ENCODE measurements at places on chromosomes 16 and 17. TPM values are rescaled to one million over a fixed set of nuclear protein-coding genes. Genes with fewer than 3 reads are reported as not detected.

DNA sequence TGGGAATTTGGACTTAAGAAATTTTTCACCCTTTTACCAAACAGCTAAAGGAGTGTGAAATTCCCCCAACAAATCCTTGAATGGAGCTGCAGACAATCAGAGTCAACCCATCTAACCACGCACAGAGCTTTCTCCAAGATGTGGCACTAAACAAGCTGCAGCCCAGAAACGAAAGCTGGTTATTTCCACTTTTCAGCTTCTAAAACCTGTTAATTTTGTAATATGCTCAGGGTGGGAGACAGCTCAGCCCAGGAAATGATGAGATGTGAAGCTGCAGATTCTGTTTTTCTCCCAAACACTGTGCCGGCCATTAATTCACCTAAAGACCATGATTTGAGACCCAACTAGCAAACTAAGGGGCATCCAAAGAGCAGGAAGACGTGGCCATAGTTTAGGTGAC is 33.2 kb upstream of the ABR start:
- DNase-seq: no peak

DNA sequence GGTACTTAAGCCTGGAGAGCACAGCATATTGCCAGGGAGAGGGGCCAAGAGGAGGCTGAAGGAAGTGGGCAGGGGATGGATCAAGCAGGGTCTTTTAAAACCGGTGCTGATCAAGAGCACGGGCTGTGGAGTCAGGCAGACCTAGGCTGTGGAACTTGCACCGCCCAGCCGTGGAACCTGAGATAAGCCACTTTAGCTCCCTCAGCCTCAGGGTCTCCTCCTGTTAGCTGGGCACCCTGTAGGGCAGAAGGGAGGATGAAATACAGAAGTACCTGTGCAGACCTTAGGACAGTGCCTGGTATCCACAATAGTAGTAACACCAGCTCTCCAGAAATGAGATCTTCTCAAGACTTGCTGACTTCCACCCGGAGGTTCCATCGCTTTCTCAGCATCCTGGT is 9.3 kb downstream of the ODAD4 start:
- no peak for DNase-seq

- no peak for DNase-seq
Observed at GRCh38 chr17:73184136-73184993, 8.5 kb upstream of the COG1 start.

Gene GNAO1
- 2.1 TPM for total RNA-seq

DNA sequence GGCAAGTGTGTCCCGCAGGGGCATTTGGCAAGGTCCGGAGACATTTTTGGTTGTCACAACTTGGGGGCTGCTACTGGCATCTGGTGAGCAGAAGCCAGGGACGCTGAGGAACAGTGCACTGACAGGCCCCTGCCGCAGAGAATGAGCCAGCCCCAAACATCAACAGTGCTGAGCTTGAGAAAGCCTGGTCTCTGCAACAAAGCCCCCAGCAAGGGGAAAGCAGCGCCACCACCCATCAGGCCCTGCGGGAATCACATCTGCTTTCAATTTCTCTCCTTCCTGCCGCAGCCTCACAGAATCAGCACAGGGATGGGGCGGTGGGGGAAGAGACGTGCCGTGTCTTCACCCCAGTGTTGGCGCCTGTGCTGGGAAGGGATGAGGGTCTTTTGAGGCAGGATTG is 14.8 kb upstream of the PRPSAP1 start:
- no peak for DNase-seq

- no peak for DNase-seq
Observed at GRCh38 chr17:44758414-44759085, at the start of gene ADAM11. TSS of gene ADAM11 (plus strand) at chr17:44758988. CDS start at chr17:44759200, 212 bp downstream.

DNA sequence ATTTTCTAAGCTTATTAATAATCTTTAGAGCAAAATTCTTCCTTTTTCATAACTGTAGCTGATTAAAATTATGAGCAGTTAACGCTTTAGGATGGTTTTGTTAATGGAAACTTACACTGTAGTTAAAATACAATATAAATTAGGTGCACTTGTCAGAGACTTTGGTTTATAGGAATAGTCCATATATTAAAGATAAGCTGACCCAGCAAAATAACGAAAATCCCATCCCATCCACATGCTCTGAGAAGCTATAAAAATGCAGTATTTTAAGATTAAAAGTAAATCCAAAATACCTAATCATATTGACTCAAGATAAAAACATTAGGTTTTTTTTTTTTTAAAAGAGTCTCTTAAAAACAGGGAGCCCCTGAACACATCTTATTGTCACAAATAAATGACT is 38.0 kb downstream of the CEP95 start:
- no peak for DNase-seq

DNA sequence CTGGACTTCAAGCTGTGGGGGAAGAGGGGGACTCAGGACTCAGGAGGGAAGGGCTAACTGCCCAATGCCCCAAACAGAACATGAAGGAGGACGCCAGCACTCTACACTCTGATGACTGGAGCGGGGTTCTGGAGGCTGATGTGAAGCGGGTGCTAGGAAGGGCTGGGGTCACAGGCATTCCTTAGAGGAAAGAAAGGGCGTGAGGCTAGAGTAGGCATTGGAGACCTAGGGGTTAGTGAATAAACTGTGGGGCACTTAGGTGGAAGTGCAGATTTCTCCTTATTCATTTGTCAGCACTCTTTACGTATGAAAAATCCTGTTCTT is 760 bp upstream of the LMF1 start:
- DNase-seq: no peak

- DNase-seq: no peak
Observed at GRCh38 chr16:56422896-56423441, 2.4 kb downstream of the AMFR start.

Gene NOS2
- total RNA-seq: not detected

- DNase-seq: no peak
Observed at GRCh38 chr17:17723354-17724261, 42.4 kb downstream of the RAI1 start.

GRCh38 chr16:88387941-88388627 is 5.3 kb downstream of the ZNF469 start:
- no peak for DNase-seq

Gene HOXB2
- 35.2 TPM for total RNA-seq

DNA sequence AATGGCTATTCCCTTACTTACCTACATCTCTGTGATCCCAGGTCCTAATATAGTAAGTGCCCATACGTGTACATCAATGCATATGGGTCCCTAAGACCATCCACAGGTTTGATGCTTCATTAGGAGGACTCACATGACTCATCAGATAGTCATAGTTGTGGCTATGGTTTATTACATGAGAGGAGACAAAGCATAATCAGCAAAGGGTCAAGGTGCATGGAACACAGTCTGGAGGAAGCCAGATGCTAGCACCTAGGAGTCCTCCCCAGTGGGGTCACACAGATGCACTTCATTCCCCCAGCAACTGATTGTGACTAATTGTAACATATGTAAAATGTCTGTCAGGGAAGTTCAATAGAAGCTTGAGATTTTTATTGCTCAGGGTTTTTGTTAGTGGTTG is 42.8 kb downstream of the PHKB start:
- DNase-seq: no peak

DNA sequence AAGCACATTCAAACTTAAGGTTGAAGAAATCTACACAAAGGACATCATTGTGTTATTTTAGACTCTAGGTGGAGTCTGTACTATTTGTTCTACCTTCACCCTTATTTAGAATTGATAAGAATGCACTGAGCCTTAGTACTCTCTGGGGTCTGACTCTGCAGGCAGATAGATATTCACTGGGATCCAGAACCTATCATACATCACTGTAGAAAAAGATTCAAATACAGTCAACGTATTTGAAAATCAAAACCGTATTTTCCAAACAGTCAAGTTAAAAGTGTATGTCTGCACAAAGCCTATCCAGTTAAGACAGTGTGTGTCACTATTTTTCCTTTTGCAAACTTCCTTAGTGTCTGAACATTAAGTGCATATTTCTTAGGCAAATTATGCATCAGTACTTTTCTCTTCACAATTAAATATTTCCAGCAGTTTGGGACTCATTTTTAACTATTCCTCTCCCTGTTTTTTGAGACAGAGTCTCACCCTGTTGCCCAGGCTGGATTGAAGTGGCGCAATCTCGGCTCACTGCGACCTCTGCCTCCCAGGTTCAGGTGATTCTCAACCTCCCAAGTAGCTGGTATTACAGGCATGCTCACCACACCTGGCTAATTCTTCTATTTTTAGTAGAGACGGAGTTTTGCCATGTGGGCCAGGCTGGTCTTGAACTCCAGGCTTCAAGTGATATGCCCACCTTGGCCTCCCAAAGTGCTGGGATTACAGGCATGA is 22.3 kb downstream of the MOSMO start:
- no peak for DNase-seq

- DNase-seq: no peak
Observed at GRCh38 chr16:84143784-84144199, 1.2 kb downstream of the HSDL1 start.

DNA sequence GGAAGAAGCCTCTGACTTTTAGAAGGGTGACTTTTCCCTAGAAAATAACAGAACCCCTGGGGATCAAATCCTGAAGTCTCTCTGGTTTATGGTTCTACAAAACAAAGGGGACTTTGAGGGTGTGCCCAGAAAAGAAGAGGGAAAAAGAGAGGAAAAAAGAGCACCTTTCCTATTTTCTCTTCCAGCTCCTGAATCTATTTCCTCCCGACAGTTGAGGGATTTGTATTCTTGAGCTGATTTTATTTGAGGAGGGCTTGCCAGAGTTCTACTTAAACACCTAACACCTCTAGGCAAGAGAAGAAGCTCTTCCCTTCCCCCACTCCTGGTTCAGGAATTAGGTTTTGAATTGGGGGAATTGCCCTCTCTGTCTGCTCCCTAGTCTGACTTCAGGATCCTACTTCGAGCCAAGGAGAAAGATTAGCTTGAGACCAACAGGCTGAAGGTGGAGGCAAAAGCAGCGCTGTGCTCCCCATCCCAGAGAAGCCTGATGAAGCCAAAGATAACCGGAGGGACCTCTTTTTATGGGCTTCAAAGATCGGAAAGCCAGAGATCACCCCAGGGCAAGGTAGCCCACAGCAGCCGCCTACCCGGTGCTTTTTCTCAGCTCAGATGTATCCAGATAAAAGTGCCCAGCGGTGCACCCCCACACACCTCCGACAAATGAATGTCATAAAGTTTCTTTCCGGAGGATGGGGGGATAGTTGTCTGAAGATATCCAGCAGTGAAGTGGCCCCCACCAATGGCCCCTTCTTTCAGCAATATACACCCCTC is 796 bp downstream of the HOXB3 start:
- DNase-seq: no peak

GRCh38 chr17:50055426-50056216 is at the start of gene ITGA3:
TSS of gene ITGA3 (plus strand) at chr17:50056110. CDS start at chr17:50056440, 330 bp downstream.
- no peak for DNase-seq

Gene GALNS
- 15.0 TPM for total RNA-seq

Gene CA7
- total RNA-seq: not detected

- no peak for DNase-seq
Observed at GRCh38 chr16:55566432-55567175, at the start of gene CAPNS2. TSS of gene CAPNS2 (plus strand) at chr16:55566684. CDS start at chr16:55566757, 73 bp downstream.

Gene KRTAP1-1
- total RNA-seq: not detected

Gene TNP2
- total RNA-seq: not detected

DNA sequence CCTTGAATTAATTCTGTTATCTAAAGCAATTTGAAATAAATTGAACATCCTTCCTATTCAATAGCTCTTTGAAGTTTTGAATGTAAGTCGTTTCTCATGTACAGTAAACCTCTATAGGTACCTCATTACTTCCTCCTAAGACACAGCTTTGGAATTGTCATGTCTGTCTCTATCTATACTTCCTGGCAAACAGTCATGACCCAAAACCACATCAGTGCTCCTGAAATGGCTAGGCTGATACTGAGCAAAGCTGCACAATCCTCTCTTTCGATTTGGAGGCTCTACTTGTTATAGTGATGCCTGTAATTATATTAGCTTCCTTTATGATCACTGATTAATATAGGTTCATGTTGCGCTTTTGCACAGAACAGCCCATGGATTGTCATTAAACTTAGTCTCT is 110.1 kb downstream of the ADAMTS18 start:
- no peak for DNase-seq

Gene KCNG4
- not detected for total RNA-seq

DNA sequence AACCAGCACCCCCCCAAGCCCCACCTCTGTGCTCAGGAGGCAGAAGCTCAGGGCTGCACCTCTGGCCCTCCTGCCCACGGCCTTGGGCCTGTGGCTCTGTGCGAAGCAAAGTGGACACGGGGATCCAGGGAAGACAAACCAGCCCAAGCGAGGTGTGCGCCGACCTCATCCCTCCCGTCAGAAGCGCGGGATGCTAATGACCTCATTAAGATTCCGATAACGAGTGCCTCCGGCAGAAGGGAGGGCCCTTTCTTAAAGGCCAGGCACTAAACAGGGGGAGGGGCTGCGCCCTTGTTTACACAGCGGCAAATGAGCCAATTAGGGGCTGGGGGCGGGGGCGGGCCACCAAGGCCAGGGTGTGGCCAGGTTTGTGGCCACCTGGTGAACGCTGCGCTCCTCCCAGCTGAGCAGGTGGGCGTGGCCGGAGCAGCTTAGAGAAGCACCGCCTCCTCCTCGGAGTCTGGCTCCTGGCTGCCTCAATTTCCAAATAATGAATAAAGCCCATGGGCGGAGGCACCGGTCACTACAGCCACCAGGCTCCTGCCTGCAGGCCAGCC is 3.2 kb downstream of the CBX4 start:
- DNase-seq: no peak

DNA sequence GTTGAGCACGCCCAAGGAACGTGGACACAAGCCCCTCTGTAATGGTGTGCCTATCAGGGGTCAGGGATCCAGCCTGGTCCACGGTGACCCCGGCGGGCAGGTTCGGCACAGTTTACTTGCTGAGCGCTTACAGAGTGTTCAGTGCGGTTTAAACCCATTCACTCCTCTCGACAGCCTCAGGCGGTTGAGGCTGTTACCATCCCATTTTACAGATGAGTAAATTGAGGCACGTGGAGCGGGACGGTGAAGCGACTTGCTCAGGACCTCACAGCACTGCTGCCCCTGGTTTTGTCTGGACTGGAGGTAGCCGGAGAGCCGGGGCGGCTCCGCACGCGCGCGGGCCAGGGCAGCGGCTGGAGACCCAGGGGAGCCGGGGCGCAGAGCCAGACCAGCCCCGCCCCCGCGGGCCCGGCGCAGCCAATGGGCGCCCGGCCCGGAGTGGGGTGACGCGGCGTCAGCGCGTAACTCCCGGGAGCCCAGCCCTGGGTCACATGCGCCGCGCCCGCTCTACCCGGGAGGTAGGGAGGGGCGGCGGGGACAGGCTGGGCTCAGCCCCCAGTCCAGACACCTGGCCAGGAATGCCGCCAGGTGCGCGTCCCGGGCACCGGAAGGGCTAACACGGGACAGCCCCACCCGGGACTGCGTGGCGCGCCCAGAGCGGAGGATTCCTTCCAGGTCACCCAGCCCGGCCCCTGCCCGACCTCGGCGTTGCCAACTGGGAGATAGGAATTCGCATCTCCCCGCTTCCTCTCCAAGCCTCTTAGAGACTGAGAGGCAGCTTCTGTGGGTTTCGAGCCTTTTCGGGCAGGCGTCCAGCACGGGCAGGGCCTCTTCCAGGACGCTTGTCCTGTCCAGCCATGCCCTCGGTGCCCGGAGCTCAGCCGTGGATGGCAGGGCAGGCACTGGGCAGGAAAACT is 3.3 kb upstream of the SREBF1 start:
- peak; percentile 58 for DNase-seq

DNA sequence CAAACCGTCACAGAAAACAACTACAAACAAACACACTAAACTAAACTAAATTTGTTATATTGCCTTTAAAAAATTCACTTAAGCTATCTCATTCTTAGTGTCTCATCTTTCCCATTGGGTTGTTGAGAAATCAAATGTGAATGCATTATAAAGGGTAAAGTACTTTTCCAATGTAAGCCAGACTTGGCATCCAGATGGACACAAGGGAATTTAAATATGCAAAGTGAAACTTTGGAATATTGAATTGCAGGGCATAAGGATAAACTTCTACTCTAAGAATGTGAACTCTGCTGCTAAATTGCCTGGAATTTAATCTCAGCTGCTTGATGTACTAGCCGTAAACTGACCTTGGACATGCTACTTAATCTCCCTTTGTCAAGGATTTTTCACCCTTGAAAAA is 1554.6 kb downstream of the CDH8 start:
- DNase-seq: no peak
